ENCODE measurements at places on chromosomes 3 and 15. TPM values are rescaled to one million over a fixed set of nuclear protein-coding genes. Genes with fewer than 3 reads are reported as not detected.

The FAN1 gene
- total RNA-seq = 15.4 TPM

The CPLX3 gene
- 0.11 TPM for total RNA-seq

The VWA5B2 gene
- not detected for total RNA-seq

The IL17RC gene
- total RNA-seq = 0.50 TPM

The LHFPL4 gene
- not detected for total RNA-seq

The CGNL1 gene
- not detected for total RNA-seq

The STRA6 gene
- total RNA-seq = not detected

The SEC11A gene
- total RNA-seq = 111 TPM

The C3orf49 gene
- not detected for total RNA-seq

The FAM81A gene
- total RNA-seq = 0.57 TPM

The SV2B gene
- total RNA-seq = 0.05 TPM

The CAPN3 gene
- total RNA-seq = 2.1 TPM

The KBTBD12 gene
- total RNA-seq = not detected

The GUCA1C gene
- total RNA-seq = not detected

The ZNF80 gene
- 0.23 TPM for total RNA-seq

The MEIS2 gene
- not detected for total RNA-seq

The MAGEL2 gene
- total RNA-seq = not detected

The PRR23B gene
- not detected for total RNA-seq

The NCEH1 gene
- 6.3 TPM for total RNA-seq

The WDR53 gene
- 12.8 TPM for total RNA-seq

The POLQ gene
- total RNA-seq = 22.8 TPM

The COL6A5 gene
- total RNA-seq = not detected

The TMC3 gene
- total RNA-seq = not detected

The VGLL3 gene
- not detected for total RNA-seq

The HHLA2 gene
- total RNA-seq = 0.70 TPM

Data from activated CD4-positive, alpha-beta T cell treated with anti-CD3 and anti-CD28 coated beads for 36 hours (primary cell).